ENCODE measurements at places on chromosomes 3 and 15. TPM values are rescaled to one million over a fixed set of nuclear protein-coding genes. Genes with fewer than 3 reads are reported as not detected.

GRCh38 chr15:47862402-47862801 is 145.1 kb downstream of the SEMA6D start:
- no peak overlapping the region for H3K4me3 ChIP-seq
- H3K27ac ChIP-seq = no peak overlapping the region

- H3K4me1 ChIP-seq = peaks cover 12% of the 10 kb centered on the region
- H3K27ac ChIP-seq = peak overlapping the region; percentile 98
- peak overlapping the region; percentile 98 for H3K4me3 ChIP-seq
- no peaks in the 10 kb centered on the region for H3K36me3 ChIP-seq
- no peak for DNase-seq
These were observed 465 bp downstream of the RUVBL1 start for GRCh38 chr3:128123156-128123537.

The CEMIP gene
- 1.3 TPM for total RNA-seq

The TPRA1 gene
- total RNA-seq = 24.4 TPM

The WDR49 gene
- total RNA-seq = 0.91 TPM

- H3K4me3 ChIP-seq = no peak overlapping the region
- H3K4me1 ChIP-seq = no peaks in the 10 kb centered on the region
- peaks cover 47% of the 10 kb centered on the region for H3K27me3 ChIP-seq
- DNase-seq = peak; percentile 2
- H3K36me3 ChIP-seq = no peaks in the 10 kb centered on the region
These were observed 163.2 kb downstream of the FBLN2 start for GRCh38 chr3:13711911-13712650.

The LRTM1 gene
- total RNA-seq = not detected

- no peak overlapping the region for H3K4me3 ChIP-seq
- peaks cover 3% of the 10 kb centered on the region for H3K27me3 ChIP-seq
- no peak overlapping the region for H3K27ac ChIP-seq
- no peaks in the 10 kb centered on the region for H3K4me1 ChIP-seq
These were observed 62.6 kb upstream of the CNTN4 start for GRCh38 chr3:2036076-2036475.

The CLEC3B gene
- not detected for total RNA-seq

The HRH1 gene
- not detected for total RNA-seq

The ACTC1 gene
- 5.3 TPM for total RNA-seq

DNA sequence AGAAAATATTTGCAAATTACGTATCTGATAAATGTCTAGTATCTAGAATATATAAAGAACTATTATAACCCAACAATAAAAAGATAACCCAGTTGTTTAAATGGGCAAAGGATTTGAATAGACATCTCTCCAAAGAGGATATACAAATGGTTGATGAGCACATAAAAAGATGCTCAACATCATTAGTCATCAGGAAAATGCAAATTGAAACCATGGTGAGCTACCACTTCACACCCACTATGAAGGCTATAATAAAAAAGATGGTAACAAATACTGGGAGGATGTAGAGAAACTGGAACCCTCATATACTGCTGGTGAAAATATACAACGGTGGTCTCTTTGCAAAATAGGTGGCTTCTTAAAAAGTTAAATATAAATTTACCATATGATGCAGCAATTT is 28.0 kb downstream of the RAD51 start:
- no peaks in the 10 kb centered on the region for H3K4me1 ChIP-seq
- no peak for DNase-seq
- H3K27ac ChIP-seq = no peak overlapping the region
- H3K36me3 ChIP-seq = no peaks in the 10 kb centered on the region
- no peaks in the 10 kb centered on the region for H3K27me3 ChIP-seq

The GXYLT2 gene
- total RNA-seq = 7.4 TPM

DNA sequence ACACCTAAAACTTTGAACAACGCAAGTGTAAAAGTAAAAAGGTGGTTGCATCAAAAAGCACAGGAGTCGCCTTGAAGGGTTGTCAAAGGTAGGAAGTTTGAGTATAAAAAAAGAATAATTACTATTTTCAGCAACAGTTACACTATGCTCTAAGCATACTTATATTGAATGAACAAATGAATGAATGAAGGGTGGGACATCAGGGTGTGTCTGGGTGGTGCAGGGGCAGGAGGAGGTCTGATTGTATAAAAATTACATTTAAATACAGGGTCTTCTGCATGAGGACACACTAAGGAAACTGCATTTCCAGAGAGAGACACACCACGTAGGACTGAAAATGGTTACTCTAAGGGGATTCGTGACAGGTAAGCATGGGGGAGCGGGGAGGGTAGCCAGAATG is at the start of gene ARGFX:
ARGFX (plus strand) TSS at position 301 of the 400 bp plus-strand sequence. CDS start 2,765 bp downstream, outside the sequence.
- no peaks in the 10 kb centered on the region for H3K27me3 ChIP-seq
- H3K36me3 ChIP-seq = no peaks in the 10 kb centered on the region
- no peak for DNase-seq
- H3K4me3 ChIP-seq = no peak within 1 kb of the TSS
- no peaks in the 10 kb centered on the region for H3K4me1 ChIP-seq
- H3K27ac ChIP-seq = no peak within 1 kb of the TSS

The TGM4 gene
- total RNA-seq = not detected

All from progenitor cell of endocrine pancreas (in vitro differentiated cells).